ENCODE measurements at places on chromosomes 13 and 19. TPM values are rescaled to one million over a fixed set of nuclear protein-coding genes. Genes with fewer than 3 reads are reported as not detected.
A peak's percentile ranks its signal among the peaks of the same experiment; 100 is the strongest.

PCDH9 gene
- total RNA-seq, result 5.1 TPM

CAPN12 gene
- total RNA-seq, result 14.4 TPM

SERP2 gene
- 2.8 TPM for total RNA-seq

CRLF1 gene
- 23.4 TPM for total RNA-seq

ZNF441 gene
- 10.0 TPM for total RNA-seq

GJB2 gene
- total RNA-seq, result 0.93 TPM

CABP5 gene
- not detected for total RNA-seq

NKPD1 gene
- not detected for total RNA-seq

GRCh38 chr13:30255696-30256095, 51.7 kb downstream of the KATNAL1 start:
- H3K4me3 ChIP-seq, result no peak overlapping the region
- no peak for DNase-seq
- no peaks in the 10 kb centered on the region for H3K4me1 ChIP-seq

DNA sequence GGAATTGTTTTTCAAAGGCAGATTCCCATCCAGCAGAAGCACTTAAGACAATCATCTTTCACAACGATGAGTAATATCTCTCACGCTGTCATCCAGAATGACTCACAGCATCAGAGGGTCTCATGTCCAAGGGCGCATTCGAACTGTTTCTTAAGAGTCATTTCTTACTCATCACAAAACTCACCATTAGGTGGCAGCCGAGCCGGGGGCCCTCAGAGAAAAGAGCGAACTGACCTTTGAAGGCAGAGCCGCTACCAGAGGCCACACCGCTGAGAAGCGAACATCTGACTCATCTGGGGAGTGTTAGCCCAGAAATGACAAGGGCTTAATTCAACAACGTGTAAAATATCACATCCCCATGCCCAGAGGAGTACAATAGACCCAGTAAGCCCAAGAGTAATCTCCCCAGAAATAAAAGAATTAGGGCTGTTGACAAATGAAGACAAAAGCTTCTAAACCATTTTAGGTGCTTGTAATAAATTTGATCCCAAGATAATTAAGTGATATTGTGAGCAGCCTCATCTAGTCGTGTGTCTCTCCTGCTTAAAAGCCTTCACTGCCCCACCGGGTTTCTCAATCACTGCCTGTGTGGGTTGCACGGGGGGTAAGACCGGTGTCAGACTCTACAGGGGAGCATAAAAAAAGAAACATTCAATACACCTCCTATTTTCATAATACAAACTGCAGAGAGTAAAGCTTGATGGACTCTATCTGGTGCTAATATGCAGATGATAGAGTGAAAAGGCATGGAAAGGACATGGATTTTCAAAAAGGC, 96.2 kb downstream of the CYSLTR2 start:
- H3K4me1 ChIP-seq, result peaks cover 9% of the 10 kb centered on the region
- no peaks in the 10 kb centered on the region for H3K36me3 ChIP-seq
- H3K27ac ChIP-seq, result peak overlapping the region; percentile 14
- peak; percentile 70 for DNase-seq
- no peaks in the 10 kb centered on the region for H3K27me3 ChIP-seq
- H3K4me3 ChIP-seq, result no peak overlapping the region

GRCh38 chr19:16849168-16849567, 20.0 kb downstream of the SIN3B start:
- H3K27ac ChIP-seq, result no peak overlapping the region
- no peak for DNase-seq
- no peak overlapping the region for H3K4me3 ChIP-seq
- H3K4me1 ChIP-seq, result no peaks in the 10 kb centered on the region

- H3K27me3 ChIP-seq, result no peaks in the 10 kb centered on the region
- no peak overlapping the region for H3K27ac ChIP-seq
- H3K36me3 ChIP-seq, result peaks cover 48% of the 10 kb centered on the region
- no peak overlapping the region for H3K4me3 ChIP-seq
- no peaks in the 10 kb centered on the region for H3K4me1 ChIP-seq
These were observed 10.0 kb downstream of the KDELR1 start for GRCh38 chr19:48381178-48381950.

DNA sequence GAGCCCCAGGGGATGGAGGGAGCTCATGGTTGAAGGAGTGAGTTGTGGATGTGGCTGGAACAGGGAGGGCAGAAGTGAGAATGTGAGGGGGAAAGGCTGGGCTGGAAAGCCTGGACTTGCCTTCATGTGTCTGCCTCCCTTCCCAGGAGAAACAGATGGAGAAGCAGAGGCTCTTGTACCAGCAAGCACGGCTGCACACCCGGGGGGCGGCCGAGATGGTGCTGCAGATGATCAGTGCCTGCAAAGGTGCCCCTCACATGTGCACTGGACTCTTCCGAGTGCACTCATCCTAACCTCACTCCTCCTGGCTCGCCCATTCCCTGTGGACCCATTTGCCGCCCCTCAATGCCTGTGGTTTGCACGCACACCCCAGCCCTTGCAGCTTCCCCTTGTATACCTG, 83.2 kb downstream of the MAP4K1 start:
- peaks cover under 1% of the 10 kb centered on the region for H3K27me3 ChIP-seq
- no peak overlapping the region for H3K27ac ChIP-seq
- DNase-seq, result no peak
- peaks cover 13% of the 10 kb centered on the region for H3K4me1 ChIP-seq
- no peak overlapping the region for H3K4me3 ChIP-seq

DNA sequence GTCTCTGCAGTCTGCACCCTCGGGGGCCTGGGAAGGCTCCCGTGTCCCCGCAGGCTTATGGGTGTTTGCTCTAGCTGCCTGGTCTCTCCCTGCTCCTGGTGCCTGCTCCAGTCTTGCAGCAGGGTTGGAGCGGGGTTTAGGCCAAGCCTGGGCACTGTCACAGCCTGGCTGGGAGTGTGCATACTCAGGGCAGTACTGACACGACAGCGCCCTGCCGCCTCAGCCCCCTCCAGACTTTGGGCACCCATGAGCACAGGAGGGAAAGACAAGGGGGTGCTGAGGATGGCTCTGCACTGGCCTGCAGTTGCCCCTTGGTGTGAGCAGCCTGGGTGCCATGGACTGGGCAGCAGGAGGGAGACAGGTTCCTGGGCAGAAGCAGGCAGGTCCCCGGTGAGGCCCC, 35.7 kb downstream of the CEP89 start:
- no peak overlapping the region for H3K4me3 ChIP-seq
- H3K4me1 ChIP-seq, result no peaks in the 10 kb centered on the region
- no peak for DNase-seq
- peaks cover 27% of the 10 kb centered on the region for H3K36me3 ChIP-seq
- H3K27ac ChIP-seq, result no peak overlapping the region
- H3K27me3 ChIP-seq, result no peaks in the 10 kb centered on the region

GRCh38 chr13:29849071-29849631, 1.3 kb downstream of the UBL3 start:
- H3K4me3 ChIP-seq, result peak overlapping the region; percentile 85
- peaks cover 23% of the 10 kb centered on the region for H3K4me1 ChIP-seq
- no peaks in the 10 kb centered on the region for H3K27me3 ChIP-seq
- no peaks in the 10 kb centered on the region for H3K36me3 ChIP-seq
- H3K27ac ChIP-seq, result peak overlapping the region; percentile 98

DNA sequence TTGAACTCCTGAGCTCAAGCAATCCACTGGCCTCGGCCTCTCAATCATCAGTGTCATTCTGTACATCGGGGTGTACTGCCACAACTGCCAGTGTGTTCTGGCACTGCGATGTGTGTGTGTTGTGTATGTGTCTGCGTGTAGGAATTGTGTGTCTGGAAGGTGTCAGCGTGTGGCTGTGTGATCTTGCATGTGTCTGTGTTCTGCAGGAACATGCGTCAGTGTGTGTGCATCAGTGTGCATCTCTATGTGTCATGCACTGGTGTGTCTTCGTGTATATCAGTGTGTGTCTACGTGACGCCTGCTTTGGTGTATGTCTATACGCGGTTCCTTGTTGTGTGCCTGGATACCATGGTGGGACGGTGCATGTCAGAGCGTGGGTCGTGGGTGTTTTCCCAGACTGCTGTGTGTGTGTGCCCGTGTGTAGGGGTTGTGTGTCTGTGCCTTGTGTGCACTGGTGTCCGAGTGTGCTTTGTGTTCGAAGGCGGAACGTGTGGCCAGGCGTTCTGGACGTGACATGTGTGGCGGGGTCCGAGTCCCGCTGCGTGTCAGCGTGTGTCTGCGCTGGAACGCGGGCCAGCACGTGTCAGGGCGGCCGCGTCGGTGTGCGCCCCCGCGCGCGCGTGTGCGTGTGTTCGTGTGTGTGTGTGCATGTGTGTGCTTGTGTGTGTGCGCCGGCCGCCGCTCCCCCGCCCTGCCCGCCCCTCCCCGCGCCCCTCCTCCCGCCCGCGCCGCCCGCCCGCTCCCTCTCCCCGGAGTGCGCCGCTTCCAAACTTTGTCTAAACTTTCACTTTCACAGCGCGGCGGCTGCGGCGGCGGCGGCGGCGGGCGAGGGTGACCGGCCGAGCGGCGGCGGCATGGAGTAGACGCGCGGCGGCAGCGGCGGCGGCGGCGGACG, at the start of gene NFIX:
NFIX (plus strand) TSS at position 775 of the 895 bp plus-strand sequence. CDS start 363 bp downstream, outside the sequence.
- H3K36me3 ChIP-seq, result peaks cover 9% of the 10 kb centered on the region
- DNase-seq, result peak; percentile 87
- peak within 1 kb of the TSS; percentile 89 for H3K27ac ChIP-seq
- no peaks in the 10 kb centered on the region for H3K27me3 ChIP-seq
- peaks cover 9% of the 10 kb centered on the region for H3K4me1 ChIP-seq

Data from upper lobe of right lung (tissue), 1 donor.